ENCODE measurements at places on chromosomes 11 and 22.

DNA sequence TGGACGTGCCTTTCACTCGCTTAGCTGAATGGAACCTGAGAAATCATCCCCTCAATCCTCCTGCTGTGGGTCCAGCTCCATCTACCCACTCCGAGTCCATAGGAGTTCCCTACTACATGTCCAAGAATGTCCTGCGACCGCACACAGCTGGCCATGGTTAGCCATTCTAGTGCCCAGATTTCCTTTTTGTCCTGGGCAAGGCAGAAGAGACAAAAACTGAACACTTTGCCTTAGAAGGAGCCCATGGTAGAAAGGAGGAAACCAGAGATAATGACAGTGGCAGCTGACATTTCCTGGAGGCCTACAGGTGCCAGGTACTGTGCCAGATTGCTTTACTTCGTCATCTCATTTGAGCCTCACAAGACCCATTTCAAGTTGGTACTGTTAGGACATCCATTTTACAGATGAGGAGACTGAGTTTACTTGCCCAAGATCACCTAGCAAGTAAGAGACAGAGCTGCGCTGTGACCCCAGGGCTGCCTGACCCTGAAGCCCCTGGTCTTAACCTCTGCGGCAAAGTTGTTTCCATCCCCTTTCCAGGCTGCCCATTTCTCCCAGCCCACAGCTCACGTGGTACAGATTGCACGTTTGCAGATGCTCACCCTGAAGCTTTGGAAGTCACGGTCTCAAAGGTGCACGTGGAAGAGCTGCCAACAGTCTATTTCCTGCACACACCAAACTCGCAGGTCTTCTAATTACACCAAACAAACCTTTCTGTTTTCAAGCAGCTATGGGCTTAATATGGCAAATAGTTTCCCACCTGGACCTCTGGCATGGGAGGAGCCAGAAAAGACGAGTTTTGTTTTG lies 112.7 kb downstream of the ZBTB16 start:
- no peak for DNase-seq

- DNase-seq, result no peak
These were observed 1.1 kb downstream of the MAPK12 start for GRCh38 chr22:50260434-50260800.

DNA sequence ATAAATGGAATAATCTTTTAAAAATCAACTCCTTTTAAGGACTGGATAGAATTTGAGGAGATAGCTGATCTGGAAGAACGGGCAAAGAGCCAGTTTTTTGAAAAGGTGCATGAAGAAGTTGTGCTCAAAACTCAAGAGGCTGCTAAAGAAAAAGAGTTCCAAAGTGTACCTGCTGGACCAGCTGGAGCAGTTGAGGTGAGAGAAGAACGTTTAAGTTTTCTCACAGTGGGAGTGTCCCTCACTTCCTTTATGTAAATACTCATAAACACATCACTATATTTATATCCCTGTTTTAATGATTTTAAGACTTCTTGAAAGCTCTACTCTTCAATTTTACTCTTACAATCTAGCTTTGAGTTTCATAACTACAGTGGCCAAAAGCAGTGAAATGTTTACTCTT lies 11.7 kb upstream of the ANKRD42 start:
- DNase-seq, result no peak

- no peak for DNase-seq
These were observed 5.1 kb upstream of the SMARCB1 start for GRCh38 chr22:23781511-23782183.

DNA sequence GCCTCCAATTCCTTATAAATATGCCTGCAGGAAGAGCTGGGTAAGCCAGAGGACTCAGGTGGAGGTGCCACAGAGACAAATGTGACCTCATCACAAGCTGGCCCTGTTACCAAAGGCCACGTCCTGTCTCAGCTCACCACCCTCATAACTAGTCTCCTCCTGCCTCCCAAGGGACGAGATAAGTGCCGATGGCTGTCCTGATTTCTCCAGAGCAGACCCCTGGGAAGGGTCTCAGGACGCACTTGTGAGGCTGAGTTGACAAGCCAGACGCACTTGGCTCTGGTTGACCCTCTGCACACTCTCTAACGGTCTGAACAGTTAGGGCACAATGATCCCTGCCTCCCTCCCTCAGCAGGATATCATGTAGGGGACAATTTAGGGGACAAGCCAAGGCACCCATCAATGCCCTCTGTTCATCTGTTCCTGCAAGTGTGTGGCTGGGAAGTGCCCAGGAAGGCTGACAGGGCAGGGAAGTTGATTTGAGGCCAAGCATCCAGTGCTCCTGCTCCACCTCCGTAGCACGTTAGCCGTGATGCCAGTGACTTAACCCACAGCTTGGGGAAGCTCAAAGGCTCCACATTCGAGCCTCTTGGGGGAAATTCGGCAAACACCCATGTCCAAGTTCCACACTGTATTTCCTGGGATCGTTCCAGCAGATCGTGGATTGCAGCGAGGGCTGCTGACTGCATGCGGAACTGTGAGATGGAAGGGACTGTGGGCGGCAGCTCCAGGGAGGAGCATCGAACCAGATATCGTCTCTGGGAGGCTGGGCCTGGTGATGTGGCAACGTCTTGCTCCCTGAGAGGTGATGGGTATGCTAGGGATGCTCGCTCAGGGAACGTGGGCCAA lies 2.8 kb downstream of the SMIM38 start:
- DNase-seq, result no peak

DNA sequence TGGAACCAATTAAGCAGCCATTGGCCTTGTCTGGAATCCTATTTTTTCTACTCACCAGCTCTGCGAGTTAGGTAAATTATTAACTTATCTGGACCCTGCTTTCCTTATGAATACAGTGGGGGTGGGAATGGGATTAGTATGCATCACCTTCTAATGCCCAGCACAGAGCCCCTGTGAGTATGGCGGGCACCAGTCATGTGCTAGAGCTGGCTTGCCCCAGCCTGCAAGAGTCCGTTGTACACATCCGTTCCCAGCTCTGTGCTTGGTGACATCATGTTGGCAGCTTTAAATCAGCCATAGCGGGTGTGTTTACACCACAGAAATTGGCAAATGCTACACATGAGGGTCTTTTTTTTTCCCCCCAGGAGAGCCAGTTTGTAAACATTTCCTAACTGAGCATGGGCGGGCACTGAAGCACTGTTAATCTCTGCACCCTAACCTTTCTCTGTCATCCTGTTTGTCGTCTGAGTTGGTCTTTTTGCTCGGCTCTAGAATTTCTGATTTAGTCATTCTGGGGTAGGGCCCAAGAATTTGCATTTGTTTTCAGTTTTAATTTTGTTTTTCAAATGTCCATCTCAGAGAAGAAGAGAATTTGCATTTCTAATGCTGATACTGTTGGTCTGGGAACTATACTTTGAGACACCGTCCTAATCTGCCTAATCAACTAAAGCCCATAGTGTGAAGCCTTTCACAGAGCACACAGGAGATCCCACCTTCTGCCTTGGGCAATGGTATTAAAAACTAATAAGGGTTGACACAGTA lies 130.3 kb upstream of the TBCEL start:
- no peak for DNase-seq

- no peak for DNase-seq
These were observed 129.5 kb upstream of the SORL1-AS1 start for GRCh38 chr11:121582296-121582695.

GRCh38 chr22:45756558-45756957 lies 84.9 kb downstream of the ATXN10 start:
- no peak for DNase-seq

DNA sequence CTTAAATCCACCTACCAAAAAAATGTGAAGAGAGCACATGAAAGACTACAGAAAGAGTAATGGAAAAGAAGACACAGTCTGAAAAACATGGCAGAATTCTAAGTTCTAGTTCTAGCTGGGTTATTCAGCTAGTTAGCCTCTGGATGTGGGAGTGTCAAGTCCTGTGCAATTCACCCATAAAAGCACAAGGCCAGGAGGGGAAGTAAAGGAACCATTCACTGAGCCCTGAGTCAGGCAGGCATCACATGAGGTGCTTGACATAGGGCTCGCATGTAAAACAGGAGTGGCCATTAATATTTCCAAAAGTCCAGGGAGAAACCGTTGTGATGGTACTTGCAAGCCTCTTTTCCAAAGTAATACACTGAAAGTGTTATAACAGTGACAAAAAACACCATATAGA lies 103.7 kb downstream of the GAB2 start:
- no peak for DNase-seq

DNA sequence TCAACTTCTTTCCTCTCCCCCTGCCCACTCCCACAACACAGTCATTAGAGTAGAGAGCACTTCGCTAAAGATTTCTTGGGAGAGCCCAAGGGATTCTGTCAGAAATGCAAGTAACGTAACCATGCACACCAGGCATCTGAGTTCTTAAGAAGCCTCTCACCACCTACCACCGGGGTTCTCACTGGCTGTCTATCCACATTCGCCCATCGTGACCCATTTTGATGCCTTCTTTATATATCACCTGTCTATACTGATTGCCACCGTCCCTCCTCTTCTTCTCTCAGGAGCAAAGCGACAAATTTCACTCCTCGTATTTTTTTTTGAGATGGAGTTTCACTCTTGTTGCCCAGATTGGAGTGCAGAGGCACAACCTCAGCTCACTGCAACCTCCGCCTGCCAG lies 23.9 kb upstream of the RASD2 start:
- no peak for DNase-seq

DNA sequence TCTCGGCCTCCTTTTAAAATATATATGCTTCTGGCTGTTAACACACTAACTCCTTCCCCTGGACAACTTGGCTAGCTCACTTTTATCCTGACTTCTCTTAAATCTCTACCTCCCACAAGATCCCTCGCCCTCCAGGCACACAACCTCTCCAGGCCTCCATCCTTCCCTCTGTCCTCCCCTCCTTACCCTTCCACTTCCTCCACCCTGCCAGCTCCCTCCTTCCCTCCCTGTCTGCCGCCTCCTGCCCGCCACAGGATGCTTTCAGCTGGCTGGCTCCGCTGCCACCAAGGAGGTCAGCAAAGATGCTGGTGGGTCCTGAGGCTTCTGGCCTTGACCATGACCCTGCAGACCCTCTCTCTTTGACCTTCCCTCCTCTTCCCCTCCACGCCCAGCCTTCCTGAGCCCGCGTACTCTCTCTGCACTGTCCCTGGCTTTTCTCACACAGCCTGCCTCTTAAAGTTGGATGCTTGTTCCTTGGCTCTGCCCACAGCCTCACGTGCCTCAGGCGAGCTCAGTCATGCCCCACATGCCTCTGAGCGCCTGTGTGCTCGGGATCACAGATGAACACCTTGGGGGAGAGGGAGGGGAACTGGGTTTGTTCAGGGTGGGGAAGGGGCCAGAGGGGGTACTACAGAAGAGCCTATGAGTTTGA lies 6.7 kb downstream of the NFAM1 start:
- no peak for DNase-seq

DNA sequence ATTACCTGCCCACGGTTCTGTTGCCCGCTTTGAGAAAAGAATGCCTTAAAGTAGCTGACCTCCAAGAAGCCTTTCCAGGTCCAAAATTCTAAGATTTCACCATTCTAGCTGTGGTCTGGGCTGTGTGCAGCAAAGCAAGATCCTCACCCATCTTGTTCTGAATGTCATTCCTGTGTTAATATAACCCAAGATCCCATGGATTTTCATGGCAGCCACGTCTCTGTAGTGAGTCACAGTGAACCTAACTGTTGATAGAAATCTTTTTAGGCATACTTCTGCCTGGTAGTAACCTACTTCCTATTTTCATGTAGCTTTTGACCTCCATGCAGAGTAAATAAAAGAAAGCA lies 210.0 kb downstream of the NAV2 start:
- DNase-seq, result no peak

DNA sequence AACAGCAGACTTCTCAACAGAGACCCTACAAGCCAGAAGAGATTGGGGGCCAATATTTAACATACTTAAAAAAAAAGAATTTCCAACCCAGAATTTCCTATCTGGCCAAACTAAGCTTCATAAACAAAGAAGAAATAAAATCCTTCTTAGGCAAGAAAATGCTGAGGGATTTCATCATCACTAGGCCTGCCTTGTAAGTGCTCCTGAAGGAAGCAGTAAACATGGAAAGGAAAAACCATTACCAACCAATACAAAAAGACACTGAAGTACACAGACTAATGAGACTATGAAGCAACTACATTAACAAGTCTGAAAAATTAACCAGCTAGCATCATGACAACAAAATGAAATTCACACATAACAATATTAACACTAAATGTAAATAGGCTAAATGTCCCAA lies 947.9 kb upstream of the CHORDC1 start:
- no peak for DNase-seq

- DNase-seq, result no peak
These were observed 82.4 kb downstream of the ME3 start for GRCh38 chr11:86589856-86590589.

DNA sequence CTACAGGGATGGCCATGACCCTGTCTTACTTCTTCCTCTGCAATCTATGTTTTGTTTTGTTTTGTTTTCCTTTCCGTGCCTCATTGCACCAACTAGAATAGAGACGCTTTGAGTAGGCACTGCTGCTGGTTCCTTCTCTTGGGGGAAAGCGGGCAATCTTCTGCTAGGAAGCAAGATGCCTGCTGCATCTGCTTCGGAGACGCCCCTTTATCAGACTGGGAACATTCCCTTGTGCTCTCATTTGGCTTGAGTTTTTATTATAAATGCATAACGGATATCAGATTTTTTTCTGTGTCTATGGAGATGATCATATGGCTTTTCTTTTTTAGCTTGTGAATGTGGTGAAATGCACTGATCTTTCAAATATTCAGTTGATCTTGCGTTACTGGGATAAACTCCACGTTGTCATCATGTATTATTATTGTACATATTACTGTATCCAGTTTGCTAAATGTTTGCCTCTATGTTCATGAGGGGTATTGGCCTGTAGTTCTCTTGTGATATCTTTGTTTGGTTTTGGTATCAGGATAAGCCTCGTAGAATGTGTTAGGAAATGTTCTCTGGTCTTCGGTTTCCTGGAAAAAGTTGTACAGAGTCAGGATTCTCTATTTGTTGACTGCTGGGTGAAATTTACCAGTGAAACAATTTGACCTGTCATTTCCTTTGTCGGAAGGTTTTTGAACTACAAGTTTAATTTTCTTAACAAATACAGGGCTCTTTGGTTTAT lies 23.4 kb upstream of the KRTAP5-6 start:
- no peak for DNase-seq

DNA sequence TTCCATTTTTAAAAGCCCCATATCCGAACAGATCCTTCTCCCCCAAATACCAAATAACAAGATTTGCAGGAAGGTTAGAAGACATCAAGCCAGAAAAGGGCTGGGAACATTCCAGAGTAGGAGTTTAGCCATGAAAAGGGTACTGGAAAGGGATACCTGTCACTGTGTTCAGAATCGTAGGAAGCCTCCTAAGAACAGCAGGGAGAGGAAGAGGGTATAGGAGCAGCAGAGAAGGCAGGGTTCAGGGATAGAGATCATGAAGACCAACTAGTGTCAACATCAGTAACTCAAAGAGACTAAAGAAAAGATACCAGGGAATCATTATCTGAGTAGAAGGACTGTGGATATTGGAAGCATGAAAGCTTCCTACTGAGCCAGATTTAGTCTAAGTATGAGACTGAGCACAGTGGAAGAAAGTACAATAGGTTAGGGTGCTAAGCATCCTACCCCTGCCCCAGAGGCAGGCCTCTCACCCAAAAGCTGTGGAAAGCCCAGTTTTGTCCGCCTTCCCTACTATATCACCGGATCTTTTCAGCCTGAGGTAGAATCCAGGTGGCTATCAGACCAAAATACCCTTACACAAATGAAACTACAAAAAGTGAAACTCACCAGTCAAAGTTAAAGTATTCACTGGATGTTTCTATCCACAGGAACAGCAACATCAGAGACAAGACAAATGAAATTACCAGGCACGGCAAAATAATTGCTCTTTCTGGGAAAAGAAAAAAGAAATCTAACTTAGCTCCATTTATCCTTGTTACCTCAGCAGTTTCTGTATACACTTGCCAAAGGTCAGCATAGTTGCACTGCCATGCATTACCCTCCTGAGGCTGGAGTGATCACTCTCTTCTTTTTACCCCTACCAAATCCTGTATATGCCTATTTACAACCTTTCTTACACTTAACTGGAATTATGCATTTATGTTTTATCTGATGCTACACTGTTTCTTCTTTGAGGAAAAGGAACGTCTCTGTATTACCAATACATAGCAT lies 16.7 kb downstream of the GDPD4 start:
- DNase-seq, result no peak
